Right atrium auricular region (tissue), 2 donors: ENCODE measurements at places on chromosomes 4 and X. TPM values are rescaled to one million over a fixed set of nuclear protein-coding genes. Genes with fewer than 3 reads are reported as not detected.

DNA sequence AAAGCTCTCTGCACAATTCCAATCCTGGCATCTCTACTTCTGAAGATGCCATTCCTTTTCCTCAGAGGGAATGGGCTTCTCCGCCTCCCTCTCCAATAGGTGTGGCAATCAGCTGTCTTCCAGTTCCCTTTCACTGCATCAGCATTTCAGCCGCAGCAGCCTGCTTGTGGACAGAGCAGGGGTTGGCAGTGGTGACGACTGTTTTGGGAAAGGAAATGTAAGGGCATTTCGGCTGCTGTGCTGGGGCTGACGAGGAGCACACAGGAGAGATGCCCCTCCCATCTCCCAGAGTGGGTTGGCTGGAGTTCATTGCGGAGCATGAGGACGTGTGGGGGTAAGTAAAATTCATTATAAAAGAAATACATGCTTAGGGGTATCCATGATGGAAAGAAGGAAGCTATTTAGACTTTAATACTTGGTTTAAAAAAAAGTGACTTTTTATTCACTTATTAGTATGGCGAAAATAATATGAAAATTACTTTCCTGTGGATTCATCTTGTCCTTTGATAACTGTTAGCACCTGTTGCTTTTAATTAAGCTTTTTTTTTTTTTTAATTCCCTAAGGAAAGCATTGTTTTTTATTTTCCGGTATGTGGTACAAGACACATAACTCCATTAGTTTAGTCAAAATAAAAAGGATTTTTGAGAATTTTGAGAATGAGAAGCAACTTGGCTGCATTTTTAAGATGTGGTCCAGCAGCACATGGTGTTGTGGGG, at the start of gene LIMCH1:
Gene LIMCH1, plus strand, starts transcription at position 141 of the 717 bp plus-strand sequence. CDS start 67,839 bp downstream, outside the sequence.
- DNase-seq = peak; percentile 88

DNA sequence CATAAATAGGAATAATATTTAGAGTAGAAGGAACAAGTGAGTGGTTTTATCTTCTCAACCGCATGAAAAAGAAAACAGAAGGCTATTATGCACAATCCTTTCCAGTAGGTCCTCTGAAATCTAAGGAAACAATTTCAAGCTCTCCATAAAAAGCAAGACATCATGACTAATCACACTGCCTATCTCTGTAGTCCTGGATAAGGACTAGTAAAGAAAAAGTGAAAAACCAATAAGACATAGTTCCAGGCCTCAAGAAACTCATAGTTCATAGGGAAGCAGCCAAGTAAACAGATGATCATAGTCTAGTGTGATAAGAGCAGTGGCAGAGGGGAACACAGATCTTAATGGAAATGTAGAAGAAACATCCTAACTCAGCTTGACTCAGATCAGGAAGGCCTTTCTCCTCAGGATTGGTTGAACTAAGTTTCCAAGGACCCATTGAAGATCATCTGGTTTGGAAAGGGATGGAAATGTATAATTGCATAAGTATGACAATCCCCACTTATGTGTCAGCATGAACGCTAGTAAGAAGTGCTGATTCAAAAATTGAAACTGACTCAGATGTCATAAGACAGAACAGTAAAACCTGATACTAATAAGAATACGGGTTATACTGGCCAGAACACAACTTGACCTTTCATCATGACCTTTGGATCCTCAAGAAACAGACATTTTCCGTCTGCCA, 155.3 kb downstream of the GRIA3 start:
- DNase-seq = no peak

DNA sequence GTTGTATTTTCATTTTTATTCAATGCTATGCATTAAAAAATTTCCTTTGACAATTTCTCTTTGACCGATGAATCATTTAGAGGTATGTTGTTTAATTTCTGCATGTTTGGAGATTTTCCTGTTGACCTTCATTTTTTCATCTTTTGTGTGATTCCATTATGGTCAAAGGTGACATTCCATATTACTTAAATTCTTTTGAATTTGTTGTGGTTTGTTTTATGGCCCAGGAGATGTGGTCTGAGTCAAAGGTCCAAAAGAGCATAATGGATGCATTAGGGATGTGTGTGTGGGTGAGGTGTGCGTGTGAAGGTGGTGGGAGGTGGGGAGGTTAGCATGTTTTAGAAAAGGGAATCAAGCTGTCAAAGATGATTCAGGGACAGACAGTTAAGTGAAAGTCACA, 76.0 kb upstream of the GIMD1 start:
- DNase-seq = no peak

- no peak for DNase-seq
These were observed 295.1 kb upstream of the TEX13A start for GRCh38 chrX:105515561-105515960.

DNA sequence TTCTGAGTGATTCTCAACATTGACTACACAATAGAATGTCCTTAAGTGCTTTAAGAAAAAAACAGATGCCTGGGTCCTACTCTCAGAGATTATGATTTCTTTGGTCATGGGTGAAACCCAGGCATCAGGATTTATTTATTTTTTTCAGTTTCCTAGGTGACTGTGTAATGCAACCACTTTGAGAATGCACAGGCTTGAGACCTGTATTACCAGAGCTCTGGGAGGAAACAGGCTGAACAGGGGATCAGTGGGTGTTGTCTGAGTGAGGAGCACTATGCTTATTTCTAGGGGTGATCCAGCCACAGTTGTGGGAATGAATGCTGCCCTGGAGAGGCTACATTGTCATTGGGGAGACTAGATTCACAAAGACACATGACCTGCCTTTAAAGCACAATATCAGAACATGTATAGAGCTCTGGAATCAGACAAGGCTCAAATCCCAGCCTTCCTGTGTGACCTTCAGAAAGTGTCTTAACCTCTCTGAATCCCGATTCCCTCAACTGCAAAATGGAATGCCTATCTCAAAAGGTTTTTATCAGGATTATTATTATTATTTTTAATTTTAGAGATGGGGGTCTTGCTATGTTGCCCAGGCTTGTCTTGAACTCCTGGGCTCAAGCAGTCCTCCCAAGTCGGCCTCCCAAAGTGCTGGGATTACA, 61.6 kb upstream of the PRPS1 start:
- DNase-seq = no peak

DNA sequence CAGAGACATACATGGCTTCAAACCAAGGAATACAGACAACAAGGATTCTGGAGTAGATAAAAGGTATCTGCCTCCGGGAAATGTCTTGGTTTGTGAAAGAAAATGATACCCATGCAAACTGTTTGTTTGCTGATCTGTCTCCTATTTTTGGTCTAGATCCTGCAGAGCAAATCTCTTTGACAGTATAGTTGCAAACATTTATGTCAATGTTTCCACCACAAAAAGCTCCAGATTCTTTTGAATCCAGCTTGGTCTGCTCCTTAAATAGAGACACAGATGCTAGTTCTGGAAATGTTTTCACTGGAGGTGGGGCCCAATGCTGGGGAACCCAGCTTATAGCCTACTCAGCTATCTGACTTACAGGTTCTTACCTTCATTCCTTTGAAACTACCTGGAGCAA, 119.7 kb downstream of the ATG4A start:
- no peak for DNase-seq

DNA sequence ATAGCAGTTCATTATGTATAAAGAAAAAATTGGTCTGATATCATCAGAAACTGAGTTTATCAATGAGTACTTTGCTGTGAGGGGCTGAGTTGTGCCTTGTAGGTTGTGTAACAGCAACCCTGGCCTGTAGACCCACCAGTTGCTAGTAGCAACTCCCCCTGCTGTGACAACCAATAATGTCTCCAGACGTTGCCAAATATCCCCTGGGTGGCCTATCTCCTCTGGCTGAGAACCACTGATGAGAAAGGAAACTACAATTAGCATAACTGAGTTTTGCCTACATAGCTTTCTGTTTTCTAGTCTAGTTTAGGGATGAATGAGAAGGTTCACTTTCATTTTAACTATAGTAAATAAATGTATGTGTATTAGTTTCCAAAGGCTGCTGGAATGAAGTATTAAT, 234.1 kb downstream of the CPE start:
- no peak for DNase-seq

DNA sequence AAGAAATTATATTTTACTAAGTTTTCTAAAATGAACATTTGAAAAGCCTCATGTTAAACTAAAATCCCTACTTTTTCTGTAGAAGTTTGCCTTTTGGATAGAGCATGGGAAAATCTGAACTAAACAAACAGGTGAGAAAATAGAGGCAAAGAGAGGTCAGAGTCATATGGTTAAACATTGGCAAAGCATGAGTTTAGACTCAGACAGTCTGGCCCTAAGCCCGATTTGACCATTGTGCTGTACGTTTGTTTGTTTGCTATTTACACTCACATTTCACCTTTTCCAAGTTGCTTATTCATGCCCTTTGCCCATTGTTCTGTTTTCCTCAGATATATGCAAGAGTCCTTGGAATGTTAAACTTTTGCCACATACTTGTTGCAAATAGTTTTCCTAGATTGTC, 85.4 kb downstream of the TIGD2 start:
- no peak for DNase-seq

DNA sequence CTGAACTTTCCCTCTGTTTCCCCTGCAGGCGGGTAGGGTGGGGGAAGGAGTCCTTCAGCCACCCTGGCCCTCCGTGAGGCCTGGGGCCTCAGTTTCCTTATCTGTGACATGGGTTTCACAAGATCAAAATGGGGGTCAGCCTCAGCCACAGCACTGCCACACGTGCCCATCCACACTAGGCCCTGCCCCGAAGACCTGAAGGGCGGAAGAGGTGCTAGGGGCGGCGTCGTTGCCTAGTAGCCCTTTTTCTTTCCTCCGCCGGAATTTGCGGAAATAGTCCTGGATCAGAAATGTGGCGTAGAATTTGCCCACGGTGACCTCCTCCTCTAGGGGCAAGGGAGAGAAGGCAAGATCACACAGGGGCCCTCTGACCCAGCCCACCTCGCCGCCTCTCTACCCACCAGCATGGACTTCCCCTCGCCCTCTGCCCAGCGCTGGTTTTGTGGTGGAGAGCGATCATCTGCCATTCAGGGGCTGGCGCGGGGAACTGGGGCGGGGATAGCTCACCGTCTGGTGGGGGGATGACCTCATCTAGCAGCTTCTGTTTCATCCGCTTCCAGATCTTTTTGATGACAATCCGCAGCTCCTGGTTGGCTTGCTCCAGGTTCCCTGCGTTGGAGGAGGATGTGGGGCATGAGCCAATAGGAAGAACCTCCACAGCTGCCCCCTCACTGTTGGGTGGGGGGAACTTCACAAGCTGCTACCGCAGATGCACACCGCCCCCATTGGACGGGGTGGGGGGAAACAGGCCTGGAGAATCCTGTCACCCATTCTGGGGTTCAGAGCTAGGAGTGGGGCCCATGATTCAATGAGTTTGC, 9.7 kb upstream of the SYP start:
- no peak for DNase-seq

DNA sequence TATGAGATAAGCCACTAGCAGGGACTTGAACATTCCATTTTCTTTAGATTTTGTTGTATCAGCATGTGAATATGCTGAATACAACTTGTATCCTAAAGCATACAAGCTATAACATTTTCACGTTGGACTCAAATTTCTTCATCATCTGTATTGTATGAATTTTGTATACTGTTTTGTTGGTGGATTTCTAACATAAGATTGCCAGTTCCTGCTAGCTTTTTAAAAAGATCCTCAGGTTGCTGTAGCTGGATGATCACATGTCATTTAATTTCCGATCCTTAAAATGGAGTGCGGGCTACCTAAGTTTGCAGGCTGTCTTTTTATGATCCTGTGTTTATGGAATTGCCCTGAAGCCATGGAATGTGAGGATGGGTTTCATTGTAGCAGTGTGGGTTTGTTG, 6.9 kb downstream of the PDLIM5 start:
- no peak for DNase-seq

- DNase-seq = peak; percentile 38
These were observed 51.5 kb upstream of the MXD4 start for GRCh38 chr4:2313366-2313765.

- DNase-seq = no peak
These were observed 92.9 kb downstream of the ANK2 start for GRCh38 chr4:113142351-113142750.

DNA sequence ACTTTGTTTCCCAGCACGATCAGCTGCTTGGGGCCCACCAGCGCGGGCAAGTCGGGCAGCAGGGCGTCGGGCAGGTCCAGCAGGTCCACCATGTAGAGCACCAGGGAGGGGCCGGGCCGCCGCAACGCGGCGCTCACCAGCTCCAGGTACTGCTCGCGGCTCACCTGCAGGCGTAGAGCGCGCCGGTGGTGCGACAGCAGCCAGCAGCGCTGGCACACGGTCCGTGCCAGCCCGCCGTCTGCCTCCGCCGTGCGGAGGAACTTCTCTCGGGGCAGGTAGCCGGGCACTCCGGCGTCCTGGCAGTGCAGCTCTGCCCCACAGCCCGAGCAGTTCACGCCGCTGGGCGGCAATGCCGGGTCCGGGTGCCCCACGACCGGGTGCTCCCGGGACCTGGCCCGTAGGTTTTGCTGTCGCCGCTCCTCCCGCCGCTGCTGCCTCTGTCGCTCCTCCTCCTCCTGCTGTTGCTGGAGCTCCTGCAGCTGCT, 527 bp downstream of the NOA1 start:
- no peak for DNase-seq

DNA sequence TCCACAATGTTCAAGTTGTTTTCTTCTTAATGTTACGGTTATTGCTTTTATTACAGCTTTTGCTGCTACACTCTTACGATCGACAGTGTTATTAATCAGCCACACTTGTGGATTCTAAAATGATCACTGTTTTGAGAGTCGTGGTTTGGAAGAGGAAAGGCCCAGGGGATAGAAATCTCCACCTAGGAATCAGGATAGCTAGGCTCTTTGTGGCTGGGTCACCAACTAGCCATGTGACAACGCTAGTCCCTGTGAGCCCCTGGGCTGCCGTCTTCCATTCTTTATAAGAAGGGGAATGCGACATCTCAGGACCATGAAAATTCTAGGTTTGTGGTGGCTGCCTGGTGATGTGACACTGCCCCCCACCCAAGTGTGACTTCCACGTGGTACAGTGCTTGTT, 380 bp downstream of the SLC34A2 start:
- DNase-seq = no peak

DNA sequence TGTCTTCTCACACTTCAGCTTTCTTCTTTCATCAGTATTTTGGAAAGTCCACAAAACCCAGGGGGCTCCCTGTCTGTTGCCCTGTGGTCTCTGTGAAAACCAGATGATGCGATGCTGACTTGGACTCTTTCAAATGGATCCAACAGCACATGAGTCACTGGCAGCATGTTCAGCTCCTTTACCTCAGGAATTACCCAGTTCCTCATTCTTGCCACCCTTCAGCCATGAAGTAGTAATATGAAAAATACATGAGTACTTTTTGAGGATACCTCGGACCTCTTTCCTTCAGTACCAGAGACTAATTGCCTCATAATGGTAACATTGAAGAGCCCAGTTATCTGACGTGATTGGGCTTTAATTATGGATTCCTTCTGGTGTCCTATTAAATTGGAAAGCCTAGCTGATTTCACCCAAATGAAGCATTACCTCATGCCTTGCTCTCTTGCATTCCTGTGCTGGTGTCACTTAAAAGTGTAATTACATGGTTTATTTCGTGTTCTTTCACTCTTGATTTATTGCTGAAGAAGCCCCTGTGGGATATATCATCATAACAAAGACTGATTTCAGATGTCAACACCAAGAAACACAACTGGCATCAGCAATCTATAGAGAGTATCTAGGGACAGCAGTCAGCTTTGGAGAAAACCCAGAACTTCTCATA, 63.4 kb downstream of the NFKB1 start:
- DNase-seq = no peak

The SCRG1 gene
- total RNA-seq = 0.31 TPM

The HERC6 gene
- 12.4 TPM for total RNA-seq

The PRKX gene
- total RNA-seq = 7.4 TPM

The NPY2R gene
- not detected for total RNA-seq

The SAGE1 gene
- total RNA-seq = not detected

The WDR13 gene
- 214 TPM for total RNA-seq

The PABPC1L2A gene
- not detected for total RNA-seq

The ADGRA3 gene
- 28.3 TPM for total RNA-seq

The MAGEA1 gene
- not detected for total RNA-seq

The FRMD7 gene
- not detected for total RNA-seq

The LNX1 gene
- 4.5 TPM for total RNA-seq

The ADGRG4 gene
- not detected for total RNA-seq
